ENCODE measurements at places on chromosomes 1 and 21.
A peak's percentile ranks its signal among the peaks of the same experiment; 100 is the strongest.

GRCh38 chr21:27250366-27250765 lies 283.5 kb upstream of the ADAMTS5 start:
- no peak for DNase-seq

DNA sequence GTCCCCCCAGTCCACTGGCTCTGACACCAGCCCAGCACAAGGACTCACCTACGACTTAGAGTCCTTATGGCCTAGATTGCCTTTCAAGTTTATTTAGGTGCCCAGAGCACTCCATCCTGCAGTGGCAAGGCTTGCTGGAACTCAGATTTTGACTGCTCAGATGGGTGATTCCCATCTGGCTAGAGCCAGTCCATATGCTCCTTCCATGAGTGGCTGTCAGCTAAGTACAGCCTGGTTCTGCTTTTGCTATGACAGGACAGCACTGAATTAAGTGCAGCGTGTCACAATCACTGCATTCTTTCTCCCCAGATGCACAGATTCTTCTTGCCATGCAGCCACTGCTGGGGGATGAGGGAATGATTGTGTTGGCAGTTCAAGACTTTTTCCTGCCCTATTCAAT lies 43.8 kb downstream of the GPR52 start:
- DNase-seq: no peak

GRCh38 chr1:10735563-10736305 lies 60.7 kb downstream of the CASZ1 start:
- DNase-seq: no peak

DNA sequence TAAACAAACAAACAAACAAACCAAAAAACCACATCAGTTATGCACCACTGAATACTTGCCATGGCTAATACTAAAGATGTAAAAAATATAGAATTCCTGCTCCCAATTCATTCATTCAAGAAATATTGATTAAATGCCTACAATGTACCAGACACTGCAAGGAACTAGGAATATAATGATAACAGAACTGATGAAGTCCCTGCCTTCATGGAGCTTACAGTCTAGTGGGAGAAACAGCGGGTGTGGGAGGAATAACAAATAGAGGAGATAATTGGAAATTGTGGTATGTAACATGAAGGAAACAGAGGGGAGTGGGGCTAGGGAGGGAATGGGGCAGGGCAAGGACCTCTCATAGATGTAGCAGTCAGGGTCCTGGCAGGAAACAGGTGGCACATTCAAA lies 58.6 kb upstream of the NBL1 start:
- no peak for DNase-seq

DNA sequence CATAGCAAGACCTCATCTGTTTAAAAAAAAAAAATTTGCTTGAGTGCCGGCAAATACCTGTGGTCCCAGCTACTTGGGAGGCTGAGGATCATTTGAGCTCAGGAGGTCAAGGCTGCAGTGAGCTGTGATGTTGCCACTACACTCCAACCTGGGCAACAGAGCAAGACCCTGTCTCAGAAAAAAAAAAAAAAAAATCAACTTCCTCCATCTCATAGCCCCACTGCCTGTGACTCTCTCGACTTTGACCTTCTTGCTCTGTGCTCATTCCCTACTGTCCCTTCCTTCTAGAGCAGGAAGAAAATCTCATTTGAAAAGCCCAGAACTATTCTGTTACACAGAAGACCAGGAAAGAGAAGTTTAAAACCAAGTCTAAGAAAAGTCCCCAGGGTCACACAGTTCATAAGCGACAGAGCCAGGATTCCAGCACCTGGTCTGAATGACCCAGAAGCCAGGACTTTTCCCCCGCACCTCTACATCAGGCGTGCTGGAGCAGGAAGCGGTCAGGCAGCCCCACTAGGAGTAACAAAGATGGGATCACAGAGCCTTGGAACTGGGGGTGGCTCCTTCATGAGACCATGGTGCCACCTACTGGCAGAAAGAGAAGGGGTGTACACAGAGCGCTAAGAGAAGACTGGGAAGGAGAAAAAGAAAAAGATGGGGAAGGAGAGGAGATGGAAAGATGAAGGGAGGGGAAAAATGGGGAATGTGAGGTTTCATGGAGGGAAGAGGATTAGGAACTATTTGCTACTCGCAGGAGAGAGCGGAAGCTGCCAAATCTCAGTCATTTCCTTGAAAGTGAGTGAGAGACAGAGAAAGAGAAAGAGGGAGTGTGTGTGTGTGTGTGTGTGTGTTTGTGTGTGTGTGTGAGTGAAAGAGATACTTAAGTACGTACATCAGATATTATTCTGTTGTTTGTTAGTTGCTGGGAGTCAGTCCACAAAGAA lies 3.1 kb upstream of the P3R3URF start:
- peak; percentile 62 for DNase-seq

DNA sequence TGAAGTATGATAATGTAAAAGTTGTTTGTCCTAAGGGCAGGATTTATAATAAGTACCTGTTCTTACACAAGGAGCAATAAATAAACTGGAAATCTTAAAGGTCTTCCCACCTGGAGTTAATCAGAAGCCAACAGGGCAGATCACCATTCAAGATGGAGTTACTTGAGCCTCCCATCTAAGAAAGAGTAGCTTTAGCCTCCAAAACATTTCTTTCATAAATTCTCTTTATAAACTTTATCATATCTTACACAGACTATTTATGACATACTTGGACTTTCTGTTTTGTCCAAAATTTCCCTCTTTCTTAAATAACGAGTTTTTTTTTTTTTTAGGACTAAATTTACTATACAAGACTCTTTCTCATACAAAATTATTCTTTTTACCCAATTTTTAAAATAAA lies 18.5 kb downstream of the OR2T1 start:
- DNase-seq: no peak

- no peak for DNase-seq
Observed at GRCh38 chr1:25131794-25132193, 100.5 kb downstream of the SYF2 start.

DNA sequence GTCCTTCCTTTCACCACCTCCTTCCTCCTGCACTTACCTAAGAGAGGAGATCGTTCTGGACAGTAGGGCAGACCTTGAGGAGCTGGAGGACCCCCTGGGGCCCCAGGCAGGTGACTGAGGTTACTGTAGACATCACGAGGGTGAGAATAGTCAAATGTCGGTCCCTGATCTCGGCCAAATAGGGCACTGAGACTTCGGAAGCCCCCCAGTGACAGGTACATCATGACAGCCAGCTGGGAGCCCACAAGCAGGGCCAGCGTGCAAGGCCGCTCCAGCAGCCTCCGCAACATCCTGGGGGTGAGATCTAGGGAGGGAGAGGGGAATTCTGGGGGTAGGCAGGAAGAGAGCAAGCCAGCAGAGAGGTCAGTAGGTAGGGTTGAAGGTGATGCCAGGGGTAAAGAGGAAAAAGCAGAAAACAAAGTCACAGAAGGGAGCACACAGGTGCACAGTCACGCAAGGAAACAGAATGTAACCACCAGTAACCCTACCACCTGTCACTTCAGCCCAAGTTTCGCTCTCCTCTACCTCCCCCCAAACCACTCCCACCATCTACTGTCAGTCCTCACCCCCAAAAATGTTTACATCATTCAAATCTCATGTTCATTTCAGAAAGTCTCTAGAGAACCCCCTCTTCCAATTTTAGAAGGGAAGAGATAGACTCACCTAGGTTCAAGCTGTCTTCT lies 1.4 kb downstream of the B4GALT3 start:
- no peak for DNase-seq

DNA sequence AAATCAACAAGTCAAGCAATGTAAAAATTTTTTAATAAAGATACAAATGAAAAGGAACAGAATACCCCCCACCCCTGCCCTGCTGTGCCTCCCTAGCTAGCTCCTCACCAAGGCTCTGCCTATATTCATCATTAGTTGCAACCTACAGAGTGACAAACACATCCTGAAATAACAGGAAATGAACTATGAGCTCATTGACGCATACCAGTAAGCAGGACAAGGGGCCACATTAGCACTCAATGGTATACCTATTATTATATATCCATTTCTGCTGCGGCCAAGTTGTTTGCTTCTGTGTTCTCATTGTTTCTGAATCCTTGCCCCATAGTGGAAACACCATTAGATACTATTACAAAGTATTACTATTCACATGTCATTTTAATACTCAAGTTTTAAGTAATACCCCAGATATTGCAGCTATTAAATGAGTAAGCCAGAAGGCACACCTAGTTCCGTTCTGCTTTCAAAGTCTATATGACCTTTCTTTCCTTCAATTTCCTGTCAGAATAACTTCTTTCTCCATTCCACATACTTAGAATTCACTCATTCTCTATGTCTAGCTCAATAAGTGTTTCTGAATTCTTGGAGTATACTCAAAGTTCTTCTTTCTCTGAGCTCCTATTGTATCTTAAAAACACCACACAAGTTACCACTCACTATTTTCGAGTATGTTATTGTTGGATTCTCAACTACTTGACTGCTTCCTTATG lies 1214.9 kb downstream of the PLA2G4A start:
- DNase-seq: no peak

DNA sequence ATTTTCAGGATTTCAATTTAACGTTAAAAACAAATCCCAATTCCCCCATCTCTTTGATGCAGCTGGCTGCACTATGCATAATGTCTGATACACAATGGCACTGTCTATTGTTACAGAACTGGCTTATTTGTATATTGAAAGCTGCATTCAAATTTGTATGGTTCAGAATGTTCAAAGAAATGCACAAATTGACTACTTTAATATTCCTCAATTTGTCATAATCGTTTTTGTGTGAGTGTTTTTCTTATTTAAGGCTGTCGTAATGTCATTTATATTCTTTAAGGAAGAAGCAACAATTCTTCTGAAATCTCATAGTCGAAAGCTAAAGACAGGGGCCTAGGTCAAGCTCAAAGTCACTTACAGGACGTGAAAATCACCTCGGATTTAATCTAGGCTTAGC lies 341.4 kb upstream of the ZRANB2 start:
- no peak for DNase-seq
